HT1080 (cell line): ENCODE measurements at places on chromosomes 1 and 21. TPM values are rescaled to one million over a fixed set of nuclear protein-coding genes. Genes with fewer than 3 reads are reported as not detected.

RGS1 gene
- total RNA-seq = not detected in 2 replicates

RBP7 gene
- not detected in 2 replicates for total RNA-seq

PCBP3 gene
- not detected in 2 replicates for total RNA-seq

CD244 gene
- total RNA-seq = not detected in 2 replicates

LRRC53 gene
- total RNA-seq = not detected in 2 replicates

GSTM3 gene
- total RNA-seq = 52.4 and 81.8 TPM in 2 replicates

RXRG gene
- total RNA-seq = not detected in 2 replicates

LCE1D gene
- total RNA-seq = not detected in 2 replicates

CNR2 gene
- total RNA-seq = not detected in 2 replicates

MFN2 gene
- total RNA-seq = 76.2 and 78.2 TPM in 2 replicates

TMCO1 gene
- total RNA-seq = 77.4 and 88.3 TPM in 2 replicates

CR1L gene
- not detected in 2 replicates for total RNA-seq

PI4KB gene
- total RNA-seq = 37.8 and 50.0 TPM in 2 replicates

FABP3 gene
- total RNA-seq = not detected in 2 replicates

CYP2J2 gene
- 1.5 TPM in 2 replicates for total RNA-seq

OR10J5 gene
- not detected in 2 replicates for total RNA-seq

FYB2 gene
- not detected in 2 replicates for total RNA-seq

DOCK7 gene
- 47.4 and 53.4 TPM in 2 replicates for total RNA-seq

TMEM54 gene
- total RNA-seq = 43.7 and 47.4 TPM in 2 replicates

LDLRAD2 gene
- not detected in 2 replicates for total RNA-seq

ASAP3 gene
- 1.7 and 2.2 TPM in 2 replicates for total RNA-seq

SMIM1 gene
- total RNA-seq = 0.26 and 1.1 TPM in 2 replicates

SLC2A5 gene
- not detected in 2 replicates for total RNA-seq

LINGO4 gene
- total RNA-seq = not detected in 2 replicates
